ENCODE measurements at places on chromosomes 16 and 17.

DNA sequence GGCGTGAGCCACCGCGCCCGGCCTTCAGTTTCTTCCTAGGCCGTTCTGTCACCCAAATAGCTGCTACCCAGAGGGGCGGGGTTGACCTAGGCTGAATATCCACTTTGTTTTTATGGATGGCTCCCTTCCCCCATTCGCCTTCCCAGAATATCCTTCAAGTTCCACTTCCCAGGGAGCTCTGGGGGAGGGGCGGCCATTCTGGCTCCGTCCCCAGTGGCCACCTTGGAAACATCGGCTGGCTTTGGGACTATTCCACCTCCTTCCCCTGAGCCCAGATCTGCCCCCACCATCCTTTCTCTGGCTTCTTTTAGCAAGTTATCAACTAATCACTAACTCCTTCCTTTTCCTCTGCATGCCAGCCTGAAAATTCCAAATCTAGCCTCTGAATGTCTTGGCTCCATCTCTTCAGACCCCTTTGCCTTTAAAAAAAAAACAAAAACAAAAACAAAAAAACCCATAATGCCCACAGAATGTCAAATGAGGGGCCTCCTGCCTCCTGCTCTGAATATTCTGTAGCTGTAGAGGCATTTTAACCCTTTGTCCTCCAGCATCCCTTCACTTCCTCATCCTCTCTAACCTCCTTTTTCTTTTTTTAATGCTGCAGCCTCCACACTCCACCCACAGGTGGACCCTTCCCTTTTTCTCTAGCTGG is 6.4 kb downstream of the ATP1B2 start:
- DNase-seq = no peak

GRCh38 chr16:19348578-19349315 is 63.2 kb downstream of the CLEC19A start:
- DNase-seq = no peak

GRCh38 chr16:46886764-46887523 is 2.8 kb downstream of the GPT2 start:
- no peak for DNase-seq

DNA sequence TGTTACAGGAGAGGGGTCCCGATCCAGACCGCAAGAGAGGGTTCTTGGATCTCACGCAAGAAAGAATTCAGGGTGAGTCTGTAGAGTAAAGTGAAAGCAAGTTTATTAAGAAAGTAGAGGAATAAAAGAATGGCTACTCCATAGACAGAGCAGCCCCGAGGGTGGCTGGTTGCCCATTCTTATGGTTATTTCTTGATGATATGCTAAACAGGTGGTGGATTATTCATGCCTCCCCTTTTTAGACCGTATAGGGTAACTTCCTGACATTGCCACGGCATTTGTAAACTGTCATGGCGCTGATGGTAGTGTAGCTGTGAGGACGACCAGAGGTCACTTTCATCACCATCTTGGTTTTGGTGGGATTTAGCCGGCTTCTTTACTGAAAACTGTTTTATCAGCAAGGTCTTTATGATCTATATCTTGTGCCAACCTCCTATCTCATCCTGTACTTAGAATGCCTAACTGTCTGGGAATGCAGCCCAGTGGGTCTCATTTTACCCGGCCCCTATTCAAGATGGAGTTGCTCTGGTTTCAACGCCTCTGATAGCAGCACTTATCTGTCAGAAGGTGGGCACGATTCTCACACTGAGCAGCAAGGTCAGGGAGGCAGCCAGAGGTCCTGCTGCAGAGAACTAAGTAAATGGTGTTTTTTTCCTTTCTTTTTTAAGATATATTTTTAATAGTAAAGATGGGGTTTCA is 26.5 kb upstream of the XYLT2 start:
- no peak for DNase-seq

DNA sequence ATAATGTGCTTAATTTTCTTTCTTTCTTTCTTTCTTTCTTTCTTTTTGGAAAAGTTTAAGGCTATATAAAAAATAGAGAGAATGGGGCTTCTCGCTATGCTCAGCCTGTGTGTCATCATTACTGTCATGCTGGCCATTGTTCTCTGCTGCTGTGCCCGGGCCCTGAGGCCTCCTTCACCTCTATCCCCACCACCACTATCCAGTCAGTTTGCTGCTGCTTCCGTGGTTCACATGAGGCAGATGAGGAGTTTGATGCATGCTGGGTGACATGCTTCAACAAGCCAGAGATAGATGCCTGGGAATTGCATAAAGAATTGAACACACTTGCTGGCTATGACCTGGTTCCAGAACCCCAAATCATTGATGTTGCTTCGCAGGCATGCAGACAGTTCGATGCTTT is 36.3 kb downstream of the PITPNC1 start:
- DNase-seq = no peak

- no peak for DNase-seq
These were observed 19.7 kb upstream of the SHISA9 start for GRCh38 chr16:12881740-12882139.
